ENCODE measurements at places on chromosomes 2 and 18.

DNA sequence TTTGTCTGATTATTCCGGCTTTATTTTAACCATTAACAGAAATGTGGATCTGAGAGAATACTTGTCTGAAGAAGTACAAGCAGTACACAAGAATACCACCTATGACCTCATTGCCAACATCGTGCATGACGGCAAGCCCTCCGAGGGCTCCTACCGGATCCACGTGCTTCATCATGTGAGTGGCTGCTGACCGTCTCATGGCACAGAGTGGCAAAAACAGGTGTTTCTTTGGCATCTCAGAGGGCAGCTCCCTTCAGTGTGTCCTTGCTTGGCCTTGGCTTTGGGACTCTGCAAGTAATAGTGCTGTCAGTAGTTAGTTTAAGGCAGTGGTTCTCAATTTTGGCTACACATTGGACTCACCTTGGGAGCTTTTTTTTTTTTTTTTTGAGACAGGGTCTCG lies 23.1 kb downstream of the SFTPB start:
- DNase-seq, result no peak

DNA sequence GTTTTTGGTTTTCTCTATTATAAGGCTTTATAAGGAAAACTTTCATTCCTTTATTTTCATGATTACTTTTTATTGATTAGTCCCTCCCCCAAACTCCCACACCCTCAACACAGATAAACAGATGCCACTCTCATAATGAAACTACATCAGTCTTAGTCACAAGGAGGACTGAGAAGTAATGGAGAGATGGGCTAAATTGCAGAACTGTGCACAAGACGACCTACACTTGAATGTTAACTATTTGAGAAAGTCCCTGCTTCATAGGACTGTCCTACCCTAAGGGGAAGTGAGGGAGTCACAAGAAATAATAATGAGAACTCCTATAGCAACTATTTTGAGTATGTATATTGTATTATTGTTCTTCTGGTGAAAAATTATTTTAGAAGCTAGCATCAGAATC lies 360.8 kb downstream of the RBM43 start:
- no peak for DNase-seq

GRCh38 chr2:196075196-196075595 lies 6.6 kb upstream of the DNAH7 start:
- DNase-seq, result no peak

GRCh38 chr2:189676471-189676870 lies 2.0 kb downstream of the ANKAR start:
- no peak for DNase-seq

GRCh38 chr2:64128943-64129391 lies 15.3 kb downstream of the PELI1 start:
- no peak for DNase-seq

Measured in stimulated activated CD8-positive, alpha-beta memory T cell treated with anti-CD3 and anti-CD28 coated beads, Interleukin-15, amount 100 ng/mL, for 24 hours (primary cell).